ENCODE measurements at places on chromosomes 2 and 18.

DNA sequence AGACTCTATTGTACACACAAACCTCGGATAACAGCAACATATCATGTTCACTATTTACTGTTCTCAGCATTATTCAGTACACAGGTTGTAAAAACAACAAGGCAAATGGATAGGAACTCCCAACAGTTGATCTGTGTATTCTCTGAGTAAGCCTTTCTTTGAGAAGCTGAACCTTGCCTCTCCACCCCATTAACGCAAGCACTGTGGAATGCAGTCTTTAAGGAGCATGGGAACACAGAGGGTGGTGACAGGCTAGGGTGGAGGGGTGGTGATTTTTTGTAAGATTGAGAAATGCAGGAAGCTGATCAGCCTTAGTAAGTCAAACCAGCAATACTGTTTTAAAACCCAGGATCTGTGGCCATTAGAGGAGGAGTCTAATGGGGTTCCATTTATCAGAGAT is 19.6 kb upstream of the SERPINB11 start:
- no peak for DNase-seq

DNA sequence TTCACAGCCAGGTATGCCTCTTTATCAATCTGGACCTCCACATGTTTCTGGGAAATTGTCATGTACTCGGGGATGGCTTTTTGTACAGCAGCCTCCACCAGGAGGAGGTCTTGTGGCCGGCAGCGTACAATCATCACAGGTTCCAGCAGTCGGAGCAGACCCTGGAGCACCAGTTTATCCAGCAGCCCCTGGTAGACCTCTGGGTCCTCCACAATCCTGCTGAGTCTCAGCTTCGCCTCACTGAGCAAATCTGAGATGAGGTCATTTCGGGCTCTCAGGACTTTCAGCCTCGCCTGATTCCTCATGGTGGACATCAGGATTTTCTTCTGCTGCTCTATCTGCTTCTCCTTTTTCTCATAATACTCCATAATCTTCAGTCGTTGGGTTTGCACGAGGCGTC is 32.8 kb downstream of the TMEM247 start:
- DNase-seq, result no peak

DNA sequence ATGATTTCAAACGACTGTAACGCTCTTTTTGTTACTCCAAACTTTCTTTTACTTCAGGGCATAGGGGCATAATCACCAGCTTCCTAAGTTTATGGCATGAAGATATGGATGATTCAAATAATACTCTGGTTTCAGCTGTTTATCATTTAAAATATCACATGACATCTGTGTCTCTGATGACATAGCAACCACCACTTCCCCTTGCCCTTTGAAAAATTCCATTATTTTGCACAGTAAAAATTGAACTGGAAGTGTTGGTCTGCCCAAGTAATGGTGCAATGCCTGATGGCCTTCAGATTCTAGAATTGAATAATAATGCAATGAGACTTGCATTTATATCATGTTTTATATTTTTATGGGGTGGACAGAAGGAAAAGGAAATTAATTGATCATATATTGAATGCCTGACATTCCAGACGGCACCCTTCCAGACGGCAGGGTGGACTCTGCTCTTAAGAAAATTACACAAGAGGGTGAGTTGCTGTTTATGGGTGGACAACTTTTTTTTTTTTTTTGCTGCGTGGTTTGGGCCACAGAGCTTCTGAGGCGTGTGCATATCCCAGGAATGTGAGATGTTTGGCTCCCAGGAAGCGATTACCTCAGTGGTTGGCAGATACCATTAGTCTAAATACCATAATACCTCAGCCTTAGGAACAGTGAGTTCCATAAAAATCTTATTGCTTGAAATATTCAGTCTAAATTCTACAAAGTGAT is 101.7 kb upstream of the ZNF521 start:
- DNase-seq, result no peak

DNA sequence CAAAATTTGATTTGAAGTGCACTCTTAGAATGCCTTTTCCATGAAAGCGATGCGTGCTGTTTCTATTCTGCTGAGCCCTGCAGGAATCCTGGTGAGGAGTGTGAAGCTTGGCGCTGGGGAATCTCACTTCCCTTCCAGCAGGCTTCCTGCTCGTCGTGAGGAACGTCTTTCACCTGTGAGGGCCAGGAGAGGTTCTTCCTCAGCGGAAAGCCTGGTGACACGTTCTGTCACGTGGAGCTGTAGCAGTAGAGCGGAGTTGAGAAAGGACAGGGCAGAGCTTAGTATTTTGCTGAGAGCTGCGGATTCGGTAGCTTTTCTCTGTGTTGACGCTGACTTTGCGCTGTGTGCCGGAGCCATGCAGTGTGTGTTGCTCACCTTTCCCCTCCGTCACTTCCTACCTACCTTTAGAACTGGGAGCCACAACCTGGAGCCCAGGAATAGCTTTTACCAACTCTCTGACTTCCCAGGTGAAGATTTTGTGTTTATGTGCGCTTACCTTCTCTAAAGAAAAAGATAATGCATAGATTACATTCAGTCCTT is 294.8 kb downstream of the PTGR3 start:
- DNase-seq, result no peak

DNA sequence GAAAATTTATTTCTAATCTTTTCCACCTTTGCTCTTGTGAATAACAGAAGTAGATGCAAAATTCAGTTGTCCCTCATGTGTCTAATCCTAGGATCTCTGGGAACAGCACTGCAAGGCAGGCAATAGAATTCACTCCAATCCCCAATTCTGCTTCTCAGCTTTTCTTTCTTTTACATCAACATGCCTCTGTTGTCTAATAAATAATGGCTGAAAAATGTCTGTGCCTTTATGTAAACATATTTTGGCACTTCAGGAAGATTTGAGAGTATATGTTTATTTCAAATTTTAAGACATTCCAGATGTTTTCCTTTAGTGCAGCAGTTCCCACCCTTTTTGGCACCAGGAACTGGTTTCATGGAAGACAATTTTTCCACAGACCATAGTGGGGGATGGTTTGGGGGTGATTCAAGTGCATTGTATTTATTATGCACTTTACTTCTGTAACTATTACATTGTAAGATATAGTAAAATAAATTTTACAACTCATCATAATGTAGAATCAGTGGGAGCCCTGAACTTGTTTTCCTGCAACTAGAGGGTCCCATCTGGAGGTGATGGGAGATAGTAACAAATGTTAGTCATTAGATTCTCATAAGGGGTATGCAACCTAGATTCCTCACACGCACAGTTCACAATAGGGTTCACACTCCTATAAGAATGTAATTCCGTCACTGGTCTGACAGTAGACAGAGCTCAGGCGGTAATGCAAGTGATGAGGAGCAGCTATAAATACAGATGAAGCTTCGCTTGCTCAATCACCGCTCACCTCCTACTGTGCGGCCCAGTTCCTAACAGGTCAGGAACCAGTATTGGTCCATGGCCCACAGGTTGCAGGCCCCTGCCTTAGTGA is 590.3 kb upstream of the CNTNAP5 start:
- DNase-seq, result no peak

DNA sequence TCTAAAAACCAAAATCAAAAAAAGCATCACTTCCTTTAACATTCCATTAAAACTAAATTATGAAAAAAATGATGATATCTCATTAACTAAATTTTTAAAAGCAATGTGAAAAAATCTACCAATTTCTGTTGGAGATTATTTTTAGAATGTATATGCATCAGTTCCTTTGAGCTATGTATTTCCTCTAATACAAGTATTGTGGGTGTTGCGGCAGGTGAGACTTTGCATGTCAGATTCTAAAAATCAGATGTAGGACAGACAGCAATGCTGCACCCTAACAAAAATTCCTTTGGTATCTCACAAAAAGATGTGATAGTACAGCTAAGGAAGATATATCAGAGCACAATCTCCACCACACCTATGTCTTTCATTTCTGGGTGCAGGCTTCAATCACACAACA is 6.8 kb downstream of the MBD2 start:
- DNase-seq, result no peak

- peak; percentile 92 for DNase-seq
Measured at GRCh38 chr2:67397143-67397986, at the start of gene ETAA1. Gene ETAA1, plus strand, starts transcription at chr2:67397333. Its CDS starts 116 bp downstream, at chr2:67397449.

DNA sequence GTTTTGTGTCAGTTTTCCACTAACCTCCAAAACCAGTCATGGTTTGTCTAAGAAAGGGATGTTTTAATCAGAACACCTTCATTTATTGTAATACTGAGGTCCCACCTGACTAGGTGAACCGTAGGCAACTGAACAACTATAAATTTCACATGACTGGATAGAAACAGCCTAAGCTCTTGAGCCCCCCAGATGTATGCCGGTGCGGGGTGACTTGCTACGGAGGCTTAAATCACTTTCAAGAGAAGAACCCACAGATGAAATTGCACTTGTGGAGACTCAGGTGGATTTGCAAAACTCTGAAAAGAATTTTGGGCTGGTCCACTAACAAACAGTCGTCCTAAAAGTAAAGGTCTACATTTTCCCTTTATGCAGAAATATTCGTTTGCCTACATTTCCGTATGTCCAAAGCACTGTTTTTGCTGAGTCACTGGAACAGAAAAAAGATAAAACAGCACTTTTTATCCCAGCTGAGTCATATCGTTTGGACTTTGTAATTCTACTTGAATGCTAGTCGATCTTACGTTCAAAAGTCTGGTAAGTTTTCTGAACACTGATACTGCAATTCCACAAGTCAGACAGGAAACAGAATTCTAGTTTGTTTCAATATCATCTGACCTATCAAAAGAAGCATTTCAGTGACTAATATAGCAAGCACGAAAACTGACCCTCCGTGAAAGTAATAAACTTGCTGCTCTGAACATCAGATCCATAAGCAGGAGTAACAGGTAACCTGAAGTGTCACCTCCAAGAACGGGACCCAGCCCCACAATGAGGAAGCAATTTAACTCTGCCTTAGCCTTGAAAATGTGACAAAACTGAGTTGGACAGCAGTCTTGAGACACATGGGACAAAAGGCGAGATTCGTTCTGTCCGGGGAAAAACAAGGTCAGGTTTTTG is 18.1 kb downstream of the ZNF516 start:
- peak; percentile 87 for DNase-seq

DNA sequence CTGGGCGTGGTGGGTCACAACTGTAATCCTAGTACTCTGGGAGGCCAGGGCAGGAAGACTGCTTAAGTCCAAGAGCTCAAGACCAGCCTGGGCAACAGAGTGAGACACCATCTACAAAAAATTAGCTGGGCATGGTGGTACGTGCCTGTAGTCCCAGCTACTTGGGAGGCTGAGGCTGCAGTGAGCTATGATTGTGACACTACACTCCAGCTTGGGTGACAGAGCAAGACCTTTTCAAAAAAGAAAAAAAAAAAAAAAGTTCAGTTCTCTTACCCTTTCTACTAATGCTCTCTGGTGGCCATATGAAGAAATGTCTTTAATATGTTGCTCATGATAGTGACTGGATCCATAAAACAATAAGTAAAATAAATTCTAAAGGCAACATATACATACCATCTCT is 14.9 kb downstream of the TYW5 start:
- peak; percentile 61 for DNase-seq

DNA sequence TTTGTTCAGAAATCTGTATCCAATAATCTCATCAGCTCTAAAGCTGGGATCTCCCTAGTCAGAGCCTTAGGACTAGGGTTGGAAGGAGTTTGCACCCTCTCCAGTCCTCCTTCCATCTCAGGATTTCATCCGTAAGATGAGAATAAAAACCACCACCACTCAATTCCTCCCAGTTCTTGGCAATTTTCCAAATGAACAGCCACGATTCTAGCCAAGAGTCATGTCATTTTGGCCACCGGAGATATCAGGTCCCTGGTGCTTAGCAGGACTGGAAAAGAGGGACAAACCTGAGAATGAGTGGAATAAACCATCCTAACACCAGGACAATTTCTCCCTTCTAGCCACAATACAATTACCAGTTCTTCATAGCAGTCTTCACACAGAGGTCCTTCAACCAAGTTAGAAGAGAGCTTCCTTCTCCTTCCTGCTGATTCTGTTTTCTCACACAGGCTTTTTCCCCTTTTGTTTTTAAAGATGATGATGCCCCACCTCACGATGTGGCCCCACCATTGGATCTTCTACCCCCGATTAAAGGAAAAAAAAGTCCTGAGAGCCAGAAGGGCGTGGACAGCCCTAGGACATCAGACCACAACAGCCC is 36.2 kb downstream of the KIAA2012 start:
- DNase-seq, result peak; percentile 5

DNA sequence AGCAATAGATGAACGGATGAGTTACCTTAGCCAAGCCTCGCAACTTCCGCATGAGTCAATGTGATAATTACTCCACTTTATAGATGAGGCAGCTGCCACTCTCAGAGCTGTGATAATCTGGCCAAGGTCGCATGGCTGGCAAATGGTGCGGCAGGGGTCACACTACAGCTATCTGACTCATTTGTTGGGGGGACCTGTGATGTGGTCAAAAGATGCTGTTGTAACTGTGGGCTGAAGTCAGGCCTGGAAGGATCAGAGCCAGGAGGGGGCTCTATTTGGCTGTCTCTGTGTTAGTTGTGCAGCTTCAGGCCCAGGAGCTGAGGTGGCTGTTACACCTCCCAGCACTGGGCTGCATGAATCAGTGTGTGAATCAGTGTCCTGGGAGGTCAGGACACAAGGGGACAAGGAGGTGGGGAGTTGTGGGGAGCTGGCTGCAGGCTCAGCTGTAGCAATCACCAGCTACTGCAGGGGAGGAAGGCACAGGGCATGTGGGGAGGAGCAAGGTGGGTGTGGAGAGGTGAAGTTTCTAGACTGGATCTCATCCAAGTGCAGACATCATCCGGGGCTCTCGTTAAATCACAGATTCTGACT is 33.1 kb downstream of the NGEF start:
- DNase-seq, result no peak

DNA sequence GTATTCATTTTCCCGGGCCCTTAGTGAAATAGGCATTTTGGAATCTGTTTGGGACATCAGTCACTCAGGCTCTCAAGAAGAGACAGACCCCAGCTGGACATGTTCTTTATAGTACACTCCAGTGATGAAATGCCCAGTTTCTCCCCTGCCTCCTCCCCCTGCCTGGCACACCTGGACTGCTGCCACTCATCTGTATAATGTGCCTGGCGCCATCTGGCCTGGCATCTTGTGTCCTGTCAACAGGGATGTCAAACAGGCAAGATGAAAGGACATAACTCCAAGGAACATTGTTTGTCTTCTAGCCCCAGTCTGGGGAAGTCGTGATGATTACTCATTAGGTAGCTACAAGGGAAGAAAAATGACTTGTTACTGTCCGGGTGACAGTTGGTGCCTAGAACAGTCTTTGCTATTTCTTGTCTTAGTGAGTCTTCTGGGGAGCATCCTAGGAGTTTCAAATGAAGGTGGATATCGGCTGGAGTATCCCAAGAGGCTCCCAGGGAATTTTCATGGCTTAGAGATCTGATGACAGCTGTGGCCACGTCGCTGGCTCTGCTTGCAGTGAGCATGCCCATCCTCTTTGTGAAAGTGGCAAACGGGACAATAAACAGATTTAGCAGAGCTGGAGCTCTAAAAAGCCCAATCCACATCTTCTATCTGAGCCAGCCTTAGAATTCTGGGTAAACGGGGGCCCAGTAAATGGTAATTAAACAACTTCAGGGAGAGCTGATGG is 153.6 kb downstream of the ALK start:
- no peak for DNase-seq

DNA sequence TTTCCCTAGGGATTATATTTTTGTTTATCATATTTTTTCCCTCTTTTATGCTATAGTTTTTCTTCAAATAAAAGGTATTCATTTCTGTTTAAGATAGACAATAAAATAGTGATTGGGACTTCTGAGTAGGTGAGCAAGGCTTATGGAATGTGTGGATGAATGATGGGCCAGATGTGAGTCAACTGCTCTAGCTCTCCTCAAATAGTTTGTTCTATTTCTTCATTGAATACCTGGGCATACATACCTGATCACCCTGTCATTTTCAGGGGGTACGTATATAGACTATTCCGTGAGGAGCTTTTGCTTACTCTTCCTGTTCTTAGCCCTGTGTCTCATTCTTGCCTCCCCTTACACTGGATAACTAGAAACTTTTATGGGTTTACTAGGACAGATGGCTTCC is 41.9 kb downstream of the BABAM2 start:
- DNase-seq, result no peak
